Left kidney (tissue), 8 donors: ENCODE measurements at places on chromosomes 1 and 21.
A peak's percentile ranks its signal among the peaks of the same experiment; 100 is the strongest.

- DNase-seq: no peak
Measured at GRCh38 chr1:39732730-39733129, 6.0 kb upstream of the PPIE start.

- no peak for DNase-seq
Measured at GRCh38 chr1:63363014-63363413, 4.4 kb upstream of the ALG6 start.

GRCh38 chr1:205994346-205994745 is 8.8 kb downstream of the RAB7B start:
- no peak for DNase-seq

DNA sequence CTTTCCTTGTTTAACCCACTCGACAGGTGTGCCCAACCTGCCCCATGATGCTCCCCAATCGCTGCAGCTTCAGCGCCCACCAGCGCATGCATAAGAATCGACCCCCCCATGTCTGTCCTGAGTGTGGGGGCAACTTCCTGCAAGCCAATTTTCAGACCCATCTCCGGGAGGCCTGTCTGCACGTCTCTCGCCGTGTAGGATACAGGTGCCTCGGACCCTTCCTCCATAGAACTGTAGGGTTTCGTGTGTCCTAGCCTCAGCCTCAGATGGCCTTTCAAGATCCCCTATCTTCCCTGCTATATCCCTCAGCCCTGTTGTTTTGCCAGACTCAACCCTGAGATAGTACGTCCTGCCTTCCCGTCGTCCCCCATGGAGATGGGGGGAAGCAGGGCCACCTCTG is 6.4 kb downstream of the ZNF687 start:
- no peak for DNase-seq

GRCh38 chr1:116515702-116516101 is 55.1 kb downstream of the CD58 start:
- no peak for DNase-seq

DNA sequence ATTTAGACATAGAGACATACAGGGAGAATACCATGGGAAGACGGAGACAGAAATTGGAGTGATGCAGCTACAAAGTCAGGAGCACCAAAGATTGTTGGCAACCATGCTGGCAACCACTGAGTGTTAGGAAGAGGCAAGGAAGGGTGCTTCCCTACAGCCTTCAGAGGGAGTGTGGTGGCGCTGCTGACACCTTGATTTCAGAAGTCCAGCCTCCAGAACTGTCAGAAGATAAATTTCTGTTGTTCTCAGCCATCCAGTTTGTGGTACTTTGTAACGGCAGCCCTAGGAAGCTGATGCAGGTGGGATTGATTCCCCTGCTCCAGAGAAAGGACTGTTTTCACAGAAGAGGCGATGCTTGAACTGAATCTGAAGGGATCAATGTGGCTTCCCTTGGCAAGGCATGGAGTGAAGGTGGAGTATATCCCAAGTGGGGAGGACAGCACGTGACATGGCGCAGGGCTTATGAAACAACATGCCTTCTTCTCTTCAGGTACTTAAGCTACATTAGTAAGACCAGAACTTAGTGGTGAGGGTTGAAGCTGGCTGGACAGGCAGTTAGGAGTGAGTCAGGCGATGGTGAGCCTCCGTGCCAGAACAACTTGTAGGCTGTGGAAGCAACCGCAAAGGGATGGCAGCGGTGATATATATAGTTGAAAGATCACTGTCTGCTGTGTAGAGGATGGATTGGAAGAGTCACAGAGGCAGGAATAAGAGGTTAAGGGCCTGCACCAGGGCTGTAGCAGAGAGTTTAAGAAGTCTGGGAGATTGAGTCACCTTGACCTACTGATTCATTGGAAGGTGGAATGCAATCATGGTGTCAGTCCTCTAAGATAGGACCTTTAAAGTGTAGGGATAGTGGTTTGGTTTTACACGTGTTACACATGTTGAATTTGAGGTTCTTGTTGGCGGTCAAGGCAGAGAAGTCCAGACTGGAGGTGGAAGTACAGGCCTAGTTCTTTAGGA is 2.1 kb downstream of the LEPR start:
- no peak for DNase-seq

DNA sequence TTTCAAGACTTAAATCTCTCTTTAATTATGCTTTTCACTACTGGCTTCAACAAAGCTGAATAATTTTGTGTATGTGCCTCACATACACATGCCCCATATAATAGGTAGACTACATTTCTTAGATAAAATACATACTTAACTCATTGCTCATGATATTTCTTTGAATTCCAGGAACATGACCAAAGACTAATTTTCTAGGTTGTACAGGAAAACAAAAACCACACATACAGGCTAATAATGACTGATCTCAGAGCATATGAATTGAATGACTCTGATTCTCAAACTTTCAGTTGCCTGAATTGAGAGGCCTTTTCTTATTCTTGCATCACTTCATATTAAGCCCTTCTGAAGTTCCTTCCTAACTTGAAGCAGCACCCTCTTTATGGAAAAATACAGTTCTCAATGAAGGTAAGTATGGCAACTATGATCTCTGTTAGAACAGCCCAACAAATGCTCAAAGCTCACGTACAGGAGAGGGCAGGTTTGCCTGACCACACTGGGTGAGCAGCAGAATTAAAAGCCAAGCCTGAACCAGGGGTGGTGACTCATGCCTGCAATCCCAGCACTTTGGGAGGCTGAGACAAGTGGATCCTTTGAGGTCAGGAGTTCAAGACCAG is 22.6 kb upstream of the UAP1 start:
- no peak for DNase-seq

DNA sequence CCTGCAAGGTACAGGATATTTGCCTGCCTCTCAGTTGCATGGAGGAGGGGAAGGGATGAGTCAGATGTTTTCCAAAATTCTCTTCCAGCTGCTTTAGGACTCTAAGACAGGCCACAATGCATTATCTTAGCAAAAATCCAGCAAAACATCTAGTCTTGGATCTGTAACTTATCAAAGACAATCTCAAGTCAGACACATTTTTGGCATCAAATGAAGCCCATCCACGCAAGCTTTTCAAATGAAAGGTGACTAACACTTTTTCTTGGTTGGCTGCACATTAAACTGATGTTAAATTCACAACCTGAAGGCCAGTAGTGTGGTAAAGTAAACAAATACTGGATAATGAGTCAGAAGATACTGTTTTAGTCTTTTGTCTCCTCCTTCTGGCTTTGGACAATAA is 21.3 kb downstream of the FAM78B start:
- no peak for DNase-seq

GRCh38 chr21:14683063-14683462 is 136.9 kb upstream of the SAMSN1 start:
- DNase-seq: no peak

GRCh38 chr1:177088966-177089365 is 75.5 kb downstream of the ASTN1 start:
- DNase-seq: no peak

GRCh38 chr1:178931858-178932551 is 61.1 kb upstream of the ANGPTL1 start:
- no peak for DNase-seq

DNA sequence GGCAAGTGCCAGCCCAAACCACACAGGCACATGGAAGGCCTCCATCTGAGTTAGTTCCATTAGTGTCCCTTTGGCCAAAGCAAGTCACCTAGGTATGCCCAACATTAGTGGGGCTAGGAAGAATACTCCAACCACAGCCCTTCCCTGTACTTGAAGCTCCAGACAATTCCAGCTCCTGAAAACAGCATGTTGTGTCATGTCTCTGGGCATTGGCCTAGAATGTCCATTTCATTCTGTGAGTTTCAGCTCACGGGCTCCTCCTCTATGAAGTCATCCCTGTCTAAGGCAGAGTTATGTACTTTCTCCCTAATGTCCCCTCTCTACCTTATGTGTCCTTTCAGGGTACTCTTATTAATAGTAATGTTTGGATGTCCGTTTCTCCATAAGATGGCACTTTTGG is 96.5 kb upstream of the SPATA6 start:
- DNase-seq: no peak

GRCh38 chr1:216457356-216457755 is 34.1 kb upstream of the USH2A start:
- peak; percentile 18 for DNase-seq

DNA sequence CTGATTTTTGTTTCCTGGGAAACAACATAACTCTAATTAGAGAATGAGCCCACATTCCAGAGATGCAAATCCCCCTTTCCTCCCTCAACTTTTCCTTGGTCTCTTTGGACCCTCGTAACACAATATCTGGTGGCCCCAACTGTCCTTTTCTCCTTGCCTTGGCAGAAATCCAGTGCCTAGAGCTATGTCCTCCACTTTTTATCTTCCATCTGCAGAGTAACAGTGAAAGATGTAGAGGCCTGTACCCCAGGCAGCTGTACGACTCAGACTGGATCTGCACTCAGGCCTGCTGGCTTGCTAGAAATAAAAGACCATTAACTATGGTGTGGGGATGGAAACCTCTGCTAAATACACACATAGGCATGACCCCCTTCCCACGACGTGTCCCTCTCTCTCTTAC is 72.0 kb downstream of the WARS2 start:
- no peak for DNase-seq

- DNase-seq: no peak
Measured at GRCh38 chr1:226599636-226600238, 51.2 kb downstream of the STUM start.

DNA sequence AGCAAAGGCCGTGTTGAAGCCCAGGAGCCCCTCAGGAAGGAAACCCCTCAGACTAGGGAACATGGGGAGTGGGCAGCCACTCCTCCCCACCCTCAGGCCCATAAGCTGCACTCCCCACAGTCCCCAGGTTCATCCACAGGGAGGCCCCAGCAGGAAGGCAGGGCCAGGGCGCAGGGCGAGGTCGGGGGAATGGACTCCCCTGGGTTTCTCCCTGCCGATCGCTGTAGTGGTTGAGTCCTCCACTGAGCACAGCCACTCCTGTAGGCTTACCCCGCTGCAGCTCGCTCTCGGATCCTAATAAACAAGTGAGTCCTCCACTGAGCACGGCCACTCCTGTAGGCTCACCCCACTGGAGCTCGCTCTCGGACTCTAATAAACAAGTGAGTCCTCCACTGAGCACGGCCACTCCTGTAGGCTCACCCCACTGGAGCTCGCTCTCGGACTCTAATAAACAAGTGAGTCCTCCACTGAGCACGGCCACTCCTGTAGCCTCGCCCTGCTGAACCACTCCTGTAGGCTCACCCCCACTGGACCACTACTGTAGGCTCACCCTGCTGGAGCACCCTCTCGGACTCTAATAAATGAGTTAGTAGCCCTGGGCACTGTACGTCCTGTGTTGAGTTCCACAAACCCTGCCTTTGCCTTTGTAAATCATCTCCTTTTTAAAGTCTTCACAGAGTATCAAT is 16.2 kb upstream of the COL18A1 start:
- no peak for DNase-seq
